GDM1 (cell line): ENCODE measurements at places on chromosomes 2 and 18.
A peak's percentile ranks its signal among the peaks of the same experiment; 100 is the strongest.

- no peak for DNase-seq
These were observed 26.0 kb upstream of the GLI2 start for GRCh38 chr2:120709608-120710041.

DNA sequence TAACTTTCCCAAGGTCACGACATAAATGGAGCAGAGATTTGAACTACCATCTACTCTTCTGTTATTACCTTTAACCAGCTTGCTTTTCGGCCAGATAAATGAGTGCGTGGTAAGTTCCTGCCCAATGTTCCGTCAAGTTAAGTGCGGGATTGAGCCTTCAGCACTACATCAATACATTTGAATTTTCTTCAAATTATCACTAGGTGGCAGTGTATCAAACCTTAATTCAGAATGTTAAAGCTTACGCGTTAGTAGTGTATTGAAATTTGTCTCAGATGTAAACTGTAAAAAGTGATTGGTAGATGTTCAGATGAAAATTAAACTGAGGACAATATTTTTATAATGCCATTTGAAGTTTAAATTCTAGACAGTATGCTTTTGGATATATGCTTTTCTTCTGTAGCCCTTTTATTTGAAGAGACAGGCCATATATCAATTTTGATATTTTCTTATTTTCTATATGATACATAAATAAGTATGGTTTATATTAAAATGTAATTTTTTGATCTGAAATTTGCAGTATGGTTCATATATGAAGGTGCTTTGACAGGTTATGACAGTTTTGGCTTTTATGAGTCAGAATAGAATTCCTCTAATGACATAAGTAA lies 681.3 kb downstream of the ADCYAP1 start:
- DNase-seq, result no peak

- DNase-seq, result no peak
These were observed 37.1 kb upstream of the C2orf66 start for GRCh38 chr2:196846295-196846694.

GRCh38 chr2:8676921-8677645 lies 4.8 kb upstream of the ID2 start:
- no peak for DNase-seq

- DNase-seq, result no peak
These were observed 85.8 kb upstream of the TTN start for GRCh38 chr2:178892751-178893625.

DNA sequence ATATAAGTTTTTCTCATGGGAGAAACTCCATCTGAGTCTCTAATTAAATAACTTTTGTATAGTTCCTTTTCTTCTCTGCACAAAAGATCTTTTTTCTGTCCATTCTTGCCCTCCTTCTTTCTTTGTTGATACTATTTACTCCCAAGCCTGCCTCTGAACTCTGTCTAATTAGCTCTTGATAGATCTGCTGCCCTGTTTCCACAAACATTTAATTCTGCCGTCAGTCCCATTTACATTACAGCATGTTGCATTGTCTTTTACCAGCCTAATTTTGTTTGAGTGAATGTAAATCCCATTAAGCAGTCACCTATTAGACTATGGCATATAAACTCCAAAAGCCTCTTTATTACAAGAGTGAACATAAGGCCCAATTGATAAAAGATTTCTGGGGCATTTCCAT lies 254.4 kb downstream of the ERBB4 start:
- no peak for DNase-seq

DNA sequence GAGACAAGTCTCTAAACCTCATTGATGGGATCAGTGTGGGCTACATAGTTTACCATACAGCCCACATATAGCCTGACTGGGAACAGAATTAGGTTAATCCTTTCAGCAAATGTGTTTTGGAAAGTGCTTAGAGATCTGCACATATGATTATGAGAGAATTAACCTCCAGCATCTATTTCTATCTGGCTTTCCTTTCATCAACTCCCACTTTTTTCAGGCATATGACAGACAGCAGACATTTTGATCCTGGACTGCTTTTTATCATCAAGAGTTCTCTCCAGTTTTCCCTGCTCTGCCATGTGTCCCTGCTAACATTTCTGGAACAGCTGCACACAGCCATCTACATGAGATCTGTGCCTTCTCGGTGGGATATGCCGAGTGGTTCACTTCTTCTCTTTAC lies 139.5 kb upstream of the LRP1B start:
- no peak for DNase-seq

DNA sequence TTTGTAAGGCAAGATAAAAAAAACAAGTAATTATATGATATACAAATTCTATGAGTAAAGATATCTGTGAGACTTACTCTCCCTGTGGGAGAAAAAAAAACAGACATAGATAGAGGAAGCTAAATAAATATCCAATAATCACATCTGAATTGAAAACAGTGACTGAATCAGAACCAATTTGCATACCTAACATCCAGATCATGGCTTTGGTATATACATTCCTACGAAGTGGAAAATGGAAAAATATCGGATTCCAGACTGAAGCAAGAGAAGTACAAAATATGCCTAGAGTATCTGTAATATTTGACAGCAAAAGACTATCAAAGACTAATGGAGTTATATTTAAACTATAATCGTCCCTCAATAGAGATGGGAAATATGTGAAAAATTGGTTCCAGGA lies 1108.1 kb upstream of the CHAC2 start:
- DNase-seq, result no peak

DNA sequence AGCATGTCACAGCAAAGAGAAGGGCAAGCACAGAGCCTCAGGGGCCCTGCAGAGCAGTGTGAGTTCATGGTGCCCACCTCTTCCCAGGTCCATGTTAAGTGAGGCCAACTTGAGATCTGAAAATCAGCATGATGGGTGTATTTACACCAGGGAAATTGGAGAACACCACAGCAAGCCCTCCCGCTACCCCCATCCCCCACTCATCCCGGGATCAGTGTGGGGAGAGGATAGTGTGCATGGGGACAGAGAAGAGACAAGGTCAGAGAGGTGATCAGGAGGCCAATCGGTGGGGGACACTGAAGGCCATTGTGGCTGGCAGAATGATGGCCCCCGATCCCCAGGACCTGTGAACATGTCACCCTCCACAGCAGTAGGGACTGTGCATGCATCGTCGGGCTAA lies 54.7 kb downstream of the PTGR3 start:
- no peak for DNase-seq

DNA sequence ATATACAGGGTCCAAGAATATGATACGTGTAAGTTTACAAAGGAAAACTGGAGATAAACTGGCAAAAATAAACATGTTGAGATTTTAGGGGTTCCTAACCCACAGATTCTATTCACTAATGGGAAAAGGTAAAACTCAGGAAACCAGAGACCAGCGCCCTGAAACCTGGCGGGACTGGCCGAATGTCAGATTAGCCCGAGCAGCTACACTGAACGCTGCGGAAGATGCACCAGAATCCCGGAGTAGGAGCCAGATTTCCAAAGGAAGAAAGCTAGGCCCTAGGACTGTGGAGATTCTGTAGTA lies 679 bp upstream of the WDR75 start:
- no peak for DNase-seq

DNA sequence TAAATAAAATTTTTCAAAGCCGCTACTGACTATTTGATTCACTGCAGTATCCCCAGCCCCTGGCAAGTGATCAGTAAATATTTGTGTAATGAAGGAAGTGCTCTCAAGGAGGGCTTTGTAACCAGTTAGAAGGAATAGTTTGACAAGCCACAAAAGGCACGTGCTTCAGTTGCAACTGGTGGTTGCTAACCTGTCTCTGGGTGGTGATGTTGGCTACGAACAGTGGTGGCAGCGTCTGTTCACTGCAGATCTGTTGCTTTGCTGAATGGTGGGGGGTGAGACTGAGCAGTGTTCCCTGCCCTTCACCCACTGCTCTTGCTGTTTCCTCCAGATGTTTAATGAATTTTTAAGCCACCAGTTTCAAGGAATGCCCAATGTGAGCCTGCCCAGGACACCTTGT lies 73.9 kb upstream of the SIX2 start:
- no peak for DNase-seq

GRCh38 chr2:152743002-152743401 lies 24.6 kb downstream of the ARL6IP6 start:
- DNase-seq, result no peak

DNA sequence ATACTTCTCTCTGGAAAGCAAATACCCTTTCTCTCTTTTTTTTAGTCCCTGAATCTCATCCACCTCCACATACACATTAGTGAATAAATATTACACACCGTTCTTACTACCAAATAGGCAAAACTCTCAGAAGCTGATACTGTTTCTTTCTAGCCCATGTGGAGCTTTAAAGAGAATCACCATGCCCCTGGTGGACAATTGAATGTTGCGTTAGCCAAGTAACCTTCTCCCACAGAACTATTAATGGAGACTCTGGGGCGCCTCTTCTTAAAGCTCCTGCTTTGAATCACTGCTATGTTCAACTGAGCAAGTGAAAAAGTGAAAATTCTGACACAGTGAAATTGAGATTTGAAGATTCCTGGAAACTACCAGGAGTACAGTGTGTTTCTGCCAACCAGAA lies 522.8 kb upstream of the CDH7 start:
- no peak for DNase-seq

DNA sequence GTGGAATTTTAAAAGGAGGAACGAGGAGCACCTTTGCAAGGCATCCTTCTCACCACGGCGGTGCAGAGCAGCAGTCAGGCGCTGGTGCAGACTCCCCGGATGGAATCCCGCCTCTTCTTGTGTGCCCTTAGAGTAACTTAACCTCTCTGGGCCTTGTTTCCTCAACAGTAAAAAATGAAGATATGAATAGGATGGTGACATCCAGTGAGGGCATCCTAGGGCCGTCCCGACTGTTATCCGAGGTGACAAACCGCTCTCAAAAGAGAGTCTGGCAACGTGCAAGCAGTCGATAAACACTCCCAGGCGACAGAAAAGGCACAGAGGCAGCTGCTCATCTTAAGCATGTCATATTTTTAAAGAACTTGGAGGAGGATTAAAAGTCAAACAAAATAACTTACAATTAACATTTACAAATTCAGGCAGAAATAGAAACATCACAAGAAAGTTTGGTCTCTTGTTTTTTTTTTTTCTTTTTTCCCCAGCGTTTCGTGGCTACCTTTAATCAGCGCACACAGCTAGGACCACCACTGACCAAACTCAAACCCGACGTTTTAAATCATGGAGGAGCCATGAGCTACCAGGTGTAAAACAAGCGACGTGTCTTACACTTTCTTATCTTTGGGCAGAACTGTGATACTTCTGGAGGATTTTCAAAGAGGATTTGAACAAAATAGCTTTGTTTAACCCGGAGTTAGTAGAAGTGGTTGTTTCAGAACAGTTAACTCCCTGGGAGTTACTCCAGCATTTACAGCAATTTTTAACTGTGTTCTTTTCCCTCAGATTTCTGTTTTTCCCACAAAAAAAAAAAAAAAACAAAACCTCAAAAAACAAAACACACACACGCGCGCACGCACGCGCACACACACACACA lies 2.1 kb downstream of the MBP start:
- no peak for DNase-seq

DNA sequence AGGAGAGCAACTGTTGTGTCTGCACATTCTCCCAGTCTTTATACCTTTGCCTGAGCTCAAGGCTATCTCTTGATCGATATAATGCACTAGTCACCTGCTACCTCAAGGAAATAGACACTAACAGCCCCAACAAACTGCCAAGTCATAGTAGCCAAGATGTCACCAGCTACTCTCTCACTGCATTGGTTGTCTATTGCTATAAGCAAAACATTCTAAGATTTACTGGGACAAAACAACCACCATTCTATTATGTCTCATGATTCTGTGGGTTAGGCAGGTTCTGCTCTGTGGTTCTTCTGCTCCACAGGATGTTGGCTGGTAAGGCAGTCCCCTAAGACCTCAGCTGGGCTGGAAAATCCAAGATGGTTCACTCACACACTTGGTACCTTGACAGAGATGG lies 28.5 kb upstream of the MLPH start:
- DNase-seq, result no peak

- no peak for DNase-seq
These were observed 249.4 kb downstream of the HDAC4 start for GRCh38 chr2:239151201-239152131.

- DNase-seq, result peak; percentile 89
These were observed at the start of gene ALMS1 for GRCh38 chr2:73385504-73386341. Gene ALMS1 (plus strand): TSS chr2:73385836. CDS start chr2:73385869, 33 bp downstream.

GRCh38 chr18:28175150-28175929 lies 1.6 kb downstream of the CDH2 start:
- no peak for DNase-seq

DNA sequence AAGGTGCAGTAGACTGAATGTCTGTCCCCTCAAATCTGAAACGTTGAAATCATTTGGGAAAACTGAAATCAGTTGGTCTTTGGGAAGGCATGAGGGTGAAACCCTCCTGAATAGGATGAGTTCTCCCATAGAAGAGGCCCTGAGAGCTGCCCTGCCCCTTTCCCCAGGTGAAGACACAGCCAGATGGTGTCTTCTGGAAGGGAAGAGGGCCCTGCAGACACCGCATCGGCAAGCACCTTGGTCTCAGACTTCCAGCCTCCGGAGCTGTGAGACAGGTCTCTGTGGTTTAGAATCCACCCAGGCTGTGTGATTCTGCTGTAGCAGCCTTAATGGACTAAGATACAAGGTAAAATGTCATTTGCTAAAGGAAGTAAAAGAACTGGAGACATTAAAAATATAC lies 42.1 kb upstream of the SNTG2 start:
- no peak for DNase-seq
